ENCODE measurements at places on chromosomes 4 and X.

- DNase-seq = peak; percentile 31
Observed at GRCh38 chr4:98802770-98803198, 126.1 kb downstream of the EIF4E start.

DNA sequence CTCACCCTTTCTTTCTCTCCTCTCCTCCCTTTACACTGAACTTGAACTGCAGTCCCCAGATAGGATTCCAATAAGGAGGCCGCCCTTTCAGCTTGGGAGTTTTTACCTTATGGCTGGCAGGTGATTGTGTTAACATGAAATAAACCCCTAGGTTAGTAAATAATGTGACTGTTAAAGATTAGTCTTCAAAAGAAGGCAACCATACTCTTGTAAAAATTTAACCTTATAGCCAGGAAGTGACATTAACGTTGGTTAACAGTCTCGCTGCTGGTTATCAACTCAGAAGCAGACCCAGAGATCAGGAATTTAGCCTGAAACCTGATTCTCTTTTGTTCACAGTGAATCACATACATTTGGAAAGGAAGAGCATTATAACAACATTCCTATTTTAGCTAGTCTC lies 15.2 kb downstream of the FHDC1 start:
- peak; percentile 52 for DNase-seq

GRCh38 chrX:13341491-13342101 lies 21.7 kb upstream of the ATXN3L start:
- peak; percentile 48 for DNase-seq

GRCh38 chr4:103996637-103997036 lies 276.9 kb upstream of the TACR3 start:
- DNase-seq = peak; percentile 86

- DNase-seq = peak; percentile 48
Observed at GRCh38 chr4:173301518-173302201, 32.5 kb downstream of the HMGB2 start.

- peak; percentile 35 for DNase-seq
Observed at GRCh38 chrX:150365990-150366911, 3.1 kb downstream of the MAMLD1 start.

- no peak for DNase-seq
Observed at GRCh38 chr4:1216869-1217294, 32.0 kb downstream of the CTBP1 start.

- no peak for DNase-seq
Observed at GRCh38 chr4:70946939-70947338, 44.8 kb downstream of the MOB1B start.

GRCh38 chr4:17027495-17027894 lies 129.1 kb upstream of the LDB2 start:
- peak; percentile 99 for DNase-seq

DNA sequence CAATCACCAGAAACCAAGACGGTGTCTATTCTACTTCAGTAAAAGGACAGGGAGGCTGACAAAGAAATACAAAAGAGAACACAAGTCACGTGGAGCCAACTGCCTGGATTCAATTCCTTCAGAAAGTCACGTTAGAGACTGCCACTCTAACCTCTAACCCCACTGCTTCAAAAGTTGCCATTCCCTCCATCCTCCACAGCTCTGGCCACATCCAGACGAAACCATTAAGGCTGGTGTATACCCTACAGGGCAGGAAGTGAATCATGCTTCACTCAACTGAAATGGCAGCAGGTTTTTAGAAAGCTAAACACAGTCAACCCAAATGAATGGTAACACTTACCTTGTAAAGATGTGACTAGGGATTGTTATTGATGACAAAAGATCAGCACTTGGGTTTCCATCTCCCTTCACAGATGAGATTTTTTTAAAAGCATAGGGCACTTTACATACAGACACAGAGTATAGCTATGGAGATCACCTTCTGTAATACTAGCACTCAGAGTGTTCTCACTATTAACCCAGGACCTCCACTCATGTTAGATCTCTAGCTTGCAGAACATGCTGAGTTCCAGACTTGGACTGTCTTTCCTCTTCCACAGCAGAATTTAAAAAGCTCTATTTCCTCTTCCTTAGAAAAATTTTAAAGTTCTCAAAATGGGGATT lies 37.4 kb downstream of the MAML3 start:
- DNase-seq = peak; percentile 44

All from astrocyte (in vitro differentiated cells and primary cell).